ENCODE measurements at places on chromosomes 13 and 19.

DNA sequence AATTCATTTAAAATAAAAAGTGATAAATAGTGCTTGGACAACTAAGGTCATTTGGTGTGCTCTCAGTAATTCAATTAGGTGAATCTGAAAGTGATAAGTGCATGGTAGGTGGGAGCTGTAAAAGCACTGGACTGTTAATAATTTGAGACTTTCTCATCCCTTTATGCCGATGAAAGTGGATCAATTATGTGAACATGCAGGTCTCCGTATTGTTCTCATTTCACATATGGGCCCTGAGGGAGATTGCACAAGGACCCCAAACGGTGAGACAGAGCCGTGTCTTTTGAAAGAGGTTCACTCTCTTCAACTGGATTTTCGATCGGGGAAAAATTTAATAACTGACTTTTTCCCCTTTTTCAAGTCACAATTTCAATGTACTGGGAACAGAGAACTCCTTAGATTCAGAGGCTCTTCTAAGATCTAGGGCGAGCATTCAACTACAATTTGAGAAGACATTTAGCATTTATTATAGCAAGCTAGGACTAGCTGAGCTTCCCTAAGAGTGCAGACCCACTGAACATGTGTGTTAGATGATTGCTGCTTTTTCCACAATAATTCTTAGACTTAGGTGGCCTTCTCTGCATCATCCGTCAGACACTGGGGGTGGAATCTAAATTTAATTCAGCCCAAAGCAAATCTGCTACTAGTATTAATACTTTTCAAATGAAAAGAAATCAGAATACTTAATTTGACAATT is 347.6 kb downstream of the OXGR1 start:
- no peak for DNase-seq

DNA sequence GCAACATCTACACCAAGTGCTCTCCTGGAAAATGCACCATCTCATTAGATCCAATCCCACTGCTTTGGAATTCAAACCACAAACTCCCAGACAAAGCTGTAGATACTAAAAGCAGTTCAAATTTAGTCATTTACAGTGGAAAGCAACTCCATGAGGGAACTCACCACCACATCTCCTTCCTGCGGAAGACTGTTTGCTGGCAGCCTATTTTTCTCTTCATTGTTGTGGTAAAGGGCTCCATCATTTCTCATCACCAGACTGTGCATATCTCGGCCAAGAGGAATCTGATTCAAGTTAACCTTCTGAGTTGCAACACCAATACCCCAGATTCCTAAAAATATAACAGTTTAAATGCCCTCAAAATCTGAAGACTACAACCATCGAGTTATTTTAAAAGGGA is 8.4 kb downstream of the SPRYD7 start:
- DNase-seq = no peak

DNA sequence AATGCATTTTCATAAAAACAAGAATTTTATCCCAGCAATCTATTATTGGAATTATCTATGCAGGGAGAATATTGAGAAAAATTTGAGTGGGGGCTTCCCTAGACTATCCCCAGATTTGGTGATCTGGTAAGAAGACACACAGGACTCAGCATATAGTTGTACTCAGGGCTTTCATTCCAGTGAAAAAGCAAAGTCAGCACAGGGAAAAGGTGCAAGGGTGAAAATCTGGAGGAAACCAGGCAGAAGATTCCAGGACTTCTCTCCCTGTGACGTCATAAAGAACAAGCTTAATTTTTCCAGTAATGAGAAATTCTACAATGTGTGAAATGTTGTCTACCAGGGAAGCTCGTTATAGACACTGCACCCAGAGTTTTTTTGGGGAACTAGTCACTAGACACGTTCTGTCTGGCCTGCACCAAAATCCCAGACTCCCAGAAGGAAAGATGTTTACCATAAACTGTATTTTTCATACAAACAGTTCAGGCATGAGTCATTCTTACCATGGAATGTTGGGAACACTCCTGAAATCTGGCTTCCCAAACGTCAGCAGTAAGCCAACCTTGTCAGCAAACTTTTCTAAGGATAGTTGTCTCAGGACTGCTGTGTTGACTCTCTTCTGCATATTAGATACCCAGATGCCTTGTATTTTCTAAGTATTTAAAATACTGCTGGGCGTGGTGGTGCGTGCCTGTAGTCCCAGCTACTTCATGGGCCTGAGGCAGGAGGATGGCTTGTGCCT is 107.4 kb downstream of the DNAJC3 start:
- DNase-seq = peak; percentile 21

DNA sequence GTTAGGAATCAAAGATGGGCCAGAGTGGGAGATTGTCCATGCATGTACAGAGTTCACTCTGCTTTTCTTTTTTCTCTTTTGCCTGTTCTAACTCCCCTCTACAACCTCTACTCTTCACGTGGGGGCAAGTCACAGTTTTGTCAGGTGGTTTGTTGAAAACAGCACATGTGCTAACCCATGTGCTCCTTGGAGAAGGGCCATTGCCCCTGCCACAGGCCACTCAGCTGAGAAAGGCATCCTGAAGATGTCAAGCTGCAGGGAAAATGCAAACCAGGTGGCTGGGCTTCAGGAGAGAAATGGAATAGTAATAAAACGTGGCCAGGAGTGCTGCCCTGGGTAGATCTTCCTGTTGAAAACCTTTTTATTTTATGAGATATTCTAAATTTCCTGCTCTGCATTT is 35.3 kb upstream of the SLC10A2 start:
- DNase-seq = no peak

GRCh38 chr13:27374126-27374613 is 50.2 kb upstream of the GTF3A start:
- DNase-seq = no peak

DNA sequence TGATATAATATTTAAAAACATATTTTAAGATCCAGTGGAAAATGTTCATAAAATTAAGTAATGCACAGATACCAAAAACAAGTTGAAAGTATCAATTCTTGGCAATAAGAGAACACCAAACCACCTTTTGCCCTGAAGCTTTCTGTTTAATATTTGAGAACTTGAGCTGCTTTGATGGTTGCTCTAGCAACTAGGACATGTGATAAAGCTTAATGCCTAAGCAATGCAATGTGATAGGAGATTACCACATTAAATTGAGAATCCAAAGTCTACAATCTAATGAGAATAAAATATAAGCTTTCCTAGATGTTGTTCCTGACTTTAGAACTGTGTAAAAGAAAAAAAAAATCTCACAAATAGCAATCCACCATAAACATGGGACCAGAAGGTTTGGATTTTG is 1367.5 kb upstream of the PCDH9 start:
- no peak for DNase-seq

GRCh38 chr13:46659413-46660065 is 106.6 kb downstream of the LRCH1 start:
- DNase-seq = no peak

GRCh38 chr19:34580408-34580807 is 96.6 kb downstream of the SCGB2B2 start:
- DNase-seq = no peak

GRCh38 chr19:38551450-38551813 is 66.3 kb downstream of the MAP4K1 start:
- no peak for DNase-seq

DNA sequence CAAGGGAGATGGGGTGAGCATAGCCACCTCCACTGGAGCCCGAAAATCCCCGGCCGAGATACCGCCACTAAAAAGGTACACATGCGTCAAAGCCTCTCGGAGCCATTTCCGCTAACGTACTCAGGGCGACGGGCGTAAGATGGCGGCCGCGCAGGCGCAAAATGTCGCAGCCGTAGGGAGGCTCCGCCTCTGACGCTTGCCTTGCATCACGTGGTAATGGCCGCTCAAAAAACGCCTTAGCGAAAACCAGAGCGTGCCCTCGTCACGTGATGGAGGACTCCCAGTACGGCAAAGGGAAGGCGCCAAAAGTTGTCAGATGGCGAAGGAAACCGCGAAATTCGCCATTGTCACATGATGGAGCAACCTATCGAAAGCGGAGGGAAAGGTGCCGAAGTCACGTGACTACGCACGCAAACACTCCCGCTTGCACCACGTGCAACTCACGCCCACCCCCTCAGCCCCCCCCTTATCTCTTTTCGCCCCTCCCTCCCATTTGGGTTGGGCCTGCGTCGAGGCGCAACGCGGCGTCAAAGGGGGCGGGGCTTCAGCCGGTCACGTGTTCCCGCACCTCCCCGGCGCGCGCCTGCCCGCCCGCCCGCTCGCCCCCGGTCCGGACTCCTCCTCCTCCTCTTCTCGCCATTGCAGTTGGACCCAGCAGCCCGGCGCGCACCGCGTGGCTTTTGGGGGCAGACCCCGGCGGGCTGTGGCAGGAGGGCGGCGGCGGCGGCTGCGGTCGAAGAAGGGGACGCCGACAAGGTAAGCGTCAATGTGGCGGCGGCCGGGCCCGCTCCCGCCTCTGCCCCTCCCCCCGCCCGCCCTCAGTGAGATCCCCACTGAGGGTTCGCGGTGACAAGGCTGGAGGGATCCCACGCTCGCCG is at the start of gene ILF3:
Gene ILF3, plus strand, starts transcription at position 615 of the 878 bp plus-strand sequence. CDS start 16,260 bp downstream, outside the sequence.
- DNase-seq = peak; percentile 100

- no peak for DNase-seq
Observed at GRCh38 chr19:37983916-37984315, 76.9 kb downstream of the SIPA1L3 start.

- DNase-seq = no peak
Observed at GRCh38 chr19:6834433-6834832, 52.9 kb upstream of the ADGRE1 start.

DNA sequence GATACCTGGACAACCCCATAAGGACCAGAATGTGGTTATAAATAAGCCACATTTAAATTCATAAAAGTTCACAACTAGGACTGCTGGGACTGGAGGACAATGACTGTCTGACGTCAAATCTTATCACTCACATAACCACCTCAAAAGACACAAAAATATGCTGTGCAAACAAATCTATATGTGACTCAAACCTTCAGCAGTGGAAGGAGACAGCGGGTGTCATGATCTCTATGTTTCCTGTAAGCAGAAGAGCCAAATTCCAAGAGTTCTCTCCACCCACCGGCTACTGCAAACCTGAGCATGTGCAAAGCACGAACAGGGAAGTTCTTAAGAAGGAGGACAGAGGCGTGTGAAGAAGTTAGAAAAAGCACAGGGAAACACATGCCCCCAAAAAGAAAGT is 113.2 kb downstream of the MYCBP2 start:
- DNase-seq = no peak

DNA sequence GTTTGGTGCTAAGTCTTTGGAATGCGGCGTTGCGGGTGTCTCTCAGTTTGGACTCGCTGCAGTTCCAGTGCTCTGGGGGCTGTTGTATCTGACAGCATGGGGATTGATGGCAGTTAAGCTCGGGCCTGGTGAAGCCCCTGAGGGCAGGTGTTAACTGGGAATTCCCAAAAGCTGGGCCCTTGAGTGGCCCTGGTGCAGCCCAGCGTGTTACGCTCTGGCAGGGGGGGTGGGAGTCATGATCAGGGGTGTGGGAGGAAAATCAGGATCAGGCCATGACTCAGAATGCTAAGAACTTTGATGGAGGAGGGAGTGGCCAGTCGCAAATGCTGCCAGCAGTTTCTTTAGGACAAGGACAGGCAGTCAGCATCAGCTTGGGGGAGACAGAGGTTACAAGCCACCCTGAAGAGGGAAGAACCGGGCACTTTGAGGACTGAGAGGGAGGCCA is 19.6 kb downstream of the AP2A1 start:
- no peak for DNase-seq

GRCh38 chr19:27966390-27966816 is 1246.5 kb downstream of the UQCRFS1 start:
- no peak for DNase-seq

- no peak for DNase-seq
Observed at GRCh38 chr13:31908696-31909411, 122.7 kb upstream of the FRY start.

GRCh38 chr19:19366434-19367396 is 38.8 kb upstream of the GATAD2A start:
- DNase-seq = no peak

DNA sequence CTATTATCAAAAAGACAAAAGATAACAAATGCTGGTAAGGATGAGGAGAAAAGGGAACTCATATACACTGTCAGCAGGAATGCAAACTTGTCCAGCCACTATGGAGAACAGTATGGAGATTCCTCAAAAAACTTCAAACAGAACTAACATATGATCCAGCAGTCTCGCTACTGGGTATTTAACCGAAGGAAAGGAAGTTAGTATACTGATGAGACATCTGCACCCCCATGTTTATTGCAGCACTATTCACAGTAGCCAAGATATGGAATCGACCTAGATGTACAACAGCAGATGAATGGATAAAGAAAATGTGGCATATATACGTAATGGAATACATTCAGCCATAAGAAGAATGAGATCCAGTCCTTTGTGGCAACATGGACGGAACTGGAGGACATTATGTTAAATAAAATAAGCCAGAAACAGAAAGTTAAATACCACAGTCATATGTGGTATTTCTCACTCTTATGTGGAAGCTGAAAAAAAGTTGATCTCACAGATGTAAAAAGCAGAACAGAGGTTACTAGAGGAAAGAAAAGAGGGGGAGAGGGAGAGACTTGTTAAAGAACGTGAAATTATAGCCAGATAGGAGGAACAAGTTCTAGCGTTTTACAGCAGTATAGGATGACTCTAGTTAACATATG is 83.2 kb downstream of the RUBCNL start:
- DNase-seq = no peak

DNA sequence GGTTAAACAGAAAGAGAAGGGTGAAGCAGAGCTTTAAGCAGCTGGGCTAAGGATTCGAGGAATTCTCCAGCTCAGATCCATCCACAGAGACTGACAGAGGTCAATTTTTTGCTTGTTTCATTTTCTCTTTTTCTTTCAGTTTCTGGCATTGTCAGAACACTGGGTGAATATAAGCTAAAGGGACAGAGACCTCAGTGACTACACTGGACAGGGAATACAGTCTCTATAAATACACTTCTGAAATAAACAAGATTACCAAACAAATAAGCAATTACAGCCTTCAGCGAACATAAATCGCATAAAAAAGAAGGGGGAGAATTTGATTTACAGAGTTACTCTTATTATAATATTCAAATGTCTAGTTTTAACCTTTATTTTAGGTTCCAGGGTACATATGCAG is 3.7 kb upstream of the ZNF441 start:
- DNase-seq = no peak

Data from amniotic stem cell (primary cell).